ENCODE measurements at places on chromosomes 6 and 20. TPM values are rescaled to one million over a fixed set of nuclear protein-coding genes. Genes with fewer than 3 reads are reported as not detected.
A peak's percentile ranks its signal among the peaks of the same experiment; 100 is the strongest.

Gene CLPSL2
- total RNA-seq = not detected

DNA sequence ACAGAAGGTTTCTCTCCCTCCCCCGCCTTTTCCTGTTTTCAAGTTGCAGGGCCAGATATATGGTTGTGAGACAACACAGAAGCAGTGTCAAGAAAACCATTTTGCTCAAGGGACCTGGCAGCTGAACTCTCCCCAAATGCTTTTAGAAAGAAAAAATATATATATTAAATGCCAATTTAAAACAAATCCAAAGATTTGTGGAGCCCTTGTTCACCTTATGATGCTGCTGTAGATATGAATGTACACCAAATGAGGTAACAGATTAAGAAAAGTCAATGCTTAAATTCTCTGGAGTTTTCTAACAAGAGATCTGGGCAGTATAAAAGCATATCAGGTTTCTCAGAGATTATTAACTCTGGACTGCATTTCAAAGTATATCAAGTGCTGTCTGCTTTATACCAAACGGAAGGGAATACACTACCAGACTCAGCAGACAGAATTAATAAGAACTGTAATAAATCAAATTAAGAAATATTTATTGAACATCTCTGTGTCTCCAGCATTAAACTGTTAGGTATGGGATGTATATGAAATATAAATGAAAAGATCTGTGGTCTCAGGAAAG, 357.5 kb downstream of the HDGFL1 start:
- peak; percentile 5 for DNase-seq

DNA sequence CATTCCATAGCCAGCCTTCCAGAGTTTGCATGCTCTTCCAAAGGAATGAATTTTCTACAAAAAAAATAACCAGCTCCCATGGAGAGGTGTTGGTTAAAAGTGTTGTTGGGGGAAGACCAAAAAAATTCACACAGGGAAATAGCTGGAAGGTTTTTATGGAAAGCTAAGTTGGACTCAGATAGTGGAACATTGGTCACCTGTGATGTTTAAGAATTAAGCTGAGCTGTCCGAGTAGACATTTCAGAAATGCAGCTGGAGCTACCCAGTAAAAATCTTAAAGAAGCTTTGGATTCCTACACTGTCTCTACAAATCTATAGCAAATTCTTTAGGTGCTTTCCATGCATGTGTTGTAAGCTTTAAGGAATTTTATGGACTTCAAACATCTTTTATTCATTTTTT, 155.5 kb downstream of the THBS2 start:
- no peak for DNase-seq

DNA sequence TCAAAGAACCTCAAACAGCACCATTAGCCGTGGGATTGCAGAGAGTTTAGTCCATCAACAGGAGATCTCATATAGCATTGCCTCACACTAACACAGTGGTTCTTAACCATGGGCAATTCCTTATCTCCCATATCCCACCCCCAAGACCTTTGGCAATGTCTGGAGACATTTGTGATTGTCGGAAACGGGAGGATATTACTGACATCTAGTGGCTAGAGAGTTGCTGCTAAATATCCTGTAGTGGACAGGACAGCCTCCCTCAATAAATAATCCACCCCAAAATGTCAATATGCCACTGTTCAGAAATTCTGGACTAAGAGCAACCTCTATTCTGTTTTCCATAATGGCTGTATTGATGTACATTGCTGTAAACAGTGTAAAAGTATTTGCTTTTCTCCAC, 210.1 kb upstream of the CCN2 start:
- DNase-seq = peak; percentile 33

- DNase-seq = no peak
Measured at GRCh38 chr20:63343460-63344445, 17.4 kb downstream of the CHRNA4 start.

- no peak for DNase-seq
Measured at GRCh38 chr6:96844530-96844929, 7.3 kb upstream of the GPR63 start.

Gene OPN5
- not detected for total RNA-seq
